ENCODE measurements at places on chromosomes 7 and 10. TPM values are rescaled to one million over a fixed set of nuclear protein-coding genes. Genes with fewer than 3 reads are reported as not detected.

The STRA8 gene
- total RNA-seq, result not detected

The BET1 gene
- total RNA-seq, result 22.2 TPM

The USP6NL gene
- total RNA-seq, result 14.8 TPM

The CYP2E1 gene
- 0.19 TPM for total RNA-seq

The FFAR4 gene
- total RNA-seq, result 0.31 TPM

The SPAM1 gene
- not detected for total RNA-seq

The FGFR2 gene
- total RNA-seq, result 0.45 TPM

The CNNM1 gene
- 19.0 TPM for total RNA-seq

The HTR7 gene
- 0.15 TPM for total RNA-seq

The TMEM196 gene
- not detected for total RNA-seq

The IGFBP3 gene
- 302 TPM for total RNA-seq

The OPN4 gene
- total RNA-seq, result not detected

The MACROH2A2 gene
- total RNA-seq, result 24.8 TPM

The NCF1 gene
- total RNA-seq, result not detected

The FAM180A gene
- not detected for total RNA-seq

The PRTFDC1 gene
- total RNA-seq, result 23.8 TPM

The SORCS3 gene
- total RNA-seq, result not detected

The LRRC18 gene
- not detected for total RNA-seq

The PYROXD2 gene
- total RNA-seq, result 3.2 TPM

The ZPBP gene
- total RNA-seq, result not detected

The AGBL3 gene
- total RNA-seq, result 1.3 TPM

The HUS1 gene
- 24.8 TPM for total RNA-seq

The ARHGEF35 gene
- 0.23 TPM for total RNA-seq

The OR2A5 gene
- total RNA-seq, result not detected

The ZNF277 gene
- 13.9 TPM for total RNA-seq

The SH2D4B gene
- total RNA-seq, result not detected

The TMEM229A gene
- total RNA-seq, result not detected

The PON3 gene
- 29.1 TPM for total RNA-seq

The ITPRID1 gene
- not detected for total RNA-seq

The MSMB gene
- total RNA-seq, result not detected

The TMEM130 gene
- 0.19 TPM for total RNA-seq

The FRAT1 gene
- 1.8 TPM for total RNA-seq

The ZNF783 gene
- total RNA-seq, result 7.3 TPM

The DDX56 gene
- 124 TPM for total RNA-seq

The CPVL gene
- total RNA-seq, result not detected

The GDF2 gene
- not detected for total RNA-seq

The TUBAL3 gene
- total RNA-seq, result 0.52 TPM

The SLC18A2 gene
- total RNA-seq, result 0.05 TPM

The PKD2L1 gene
- 0.15 TPM for total RNA-seq

The ADARB2 gene
- not detected for total RNA-seq

The MYL10 gene
- total RNA-seq, result not detected

The CPA2 gene
- total RNA-seq, result not detected

The TACC2 gene
- total RNA-seq, result 91.1 TPM

The ASAH2B gene
- total RNA-seq, result 4.5 TPM

The PLCE1 gene
- total RNA-seq, result 7.0 TPM

The RNF148 gene
- total RNA-seq, result not detected

The DENND2A gene
- 0.40 TPM for total RNA-seq

Data from A549 treated with DMSO at 1 μM for 4 hours (cell line).